ENCODE measurements at places on chromosomes 2 and 18.

- DNase-seq = no peak
These were observed 518.7 kb downstream of the TNS1 start for GRCh38 chr2:217484046-217484445.

- DNase-seq = no peak
These were observed 2.0 kb upstream of the ECEL1 start for GRCh38 chr2:232489516-232490220.

DNA sequence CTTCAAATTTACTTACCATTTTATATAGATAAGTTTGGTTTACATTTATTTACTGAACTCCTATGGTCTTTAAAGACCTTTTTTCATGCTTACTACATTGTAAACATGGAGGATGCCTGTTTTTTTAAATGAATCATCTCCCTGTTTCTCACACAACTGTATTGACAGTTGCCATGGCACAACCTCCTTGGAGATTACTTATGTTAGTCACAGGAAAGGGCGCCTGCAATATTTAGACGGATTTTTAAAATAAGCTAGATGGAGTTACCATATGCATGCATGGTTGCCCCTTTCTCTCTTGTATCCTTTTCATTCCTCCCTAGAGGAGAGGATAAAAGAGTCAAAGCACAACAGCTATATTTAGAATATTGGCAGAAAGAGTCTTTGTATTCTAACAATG is 34.8 kb upstream of the CCDC102B start:
- DNase-seq = no peak

- no peak for DNase-seq
These were observed 114.5 kb downstream of the METTL8 start for GRCh38 chr2:171319164-171319810.

- no peak for DNase-seq
These were observed 113.6 kb upstream of the NXPH2 start for GRCh38 chr2:138893746-138894145.

DNA sequence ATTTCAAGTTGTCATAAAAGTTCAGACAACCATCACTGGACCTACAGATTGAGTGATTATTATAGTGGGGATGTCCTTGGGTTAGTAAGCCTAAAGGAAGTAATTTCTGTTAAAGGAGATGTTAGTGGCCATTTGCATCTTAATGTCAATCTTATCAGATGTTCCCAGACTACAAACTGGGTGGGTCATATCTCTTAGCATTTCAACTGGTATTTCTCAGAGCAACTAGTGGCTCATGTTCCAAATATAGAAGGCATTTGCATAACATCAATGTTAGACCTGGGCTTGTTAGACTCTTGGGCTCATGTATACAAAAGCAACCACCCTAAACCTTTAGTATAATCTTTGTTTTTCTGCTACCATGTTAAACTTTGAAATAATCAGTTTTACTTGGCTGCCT is 17.9 kb downstream of the PLEKHA3 start:
- no peak for DNase-seq

GRCh38 chr2:203689426-203690116 is 16.9 kb upstream of the CD28 start:
- DNase-seq = no peak

- peak; percentile 44 for DNase-seq
These were observed 3.1 kb downstream of the ADAM17 start for GRCh38 chr2:9552219-9553178.

DNA sequence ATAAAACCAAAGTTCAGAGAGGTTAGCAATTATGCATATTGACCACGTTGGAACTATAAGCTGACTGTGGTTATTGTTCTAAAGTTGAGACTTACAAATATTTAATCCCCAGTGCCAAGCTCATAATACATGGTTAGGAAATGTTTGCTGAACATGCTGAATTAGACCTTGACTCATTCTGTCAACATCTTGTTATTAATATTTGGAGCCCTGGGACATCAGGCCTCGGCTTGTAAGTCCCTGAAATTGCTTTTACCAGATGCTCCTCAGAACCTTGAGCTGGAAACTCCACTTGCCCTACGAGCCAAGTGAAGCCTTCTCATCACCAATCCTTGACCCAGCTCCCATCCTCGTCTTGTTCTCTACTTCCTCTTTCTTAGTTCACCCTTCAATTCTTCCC is 21.2 kb downstream of the DYNAP start:
- DNase-seq = no peak

- no peak for DNase-seq
These were observed 96.2 kb upstream of the STK39 start for GRCh38 chr2:168343586-168343985.

- no peak for DNase-seq
These were observed 22.4 kb downstream of the PDCD1 start for GRCh38 chr2:241836292-241836691.

DNA sequence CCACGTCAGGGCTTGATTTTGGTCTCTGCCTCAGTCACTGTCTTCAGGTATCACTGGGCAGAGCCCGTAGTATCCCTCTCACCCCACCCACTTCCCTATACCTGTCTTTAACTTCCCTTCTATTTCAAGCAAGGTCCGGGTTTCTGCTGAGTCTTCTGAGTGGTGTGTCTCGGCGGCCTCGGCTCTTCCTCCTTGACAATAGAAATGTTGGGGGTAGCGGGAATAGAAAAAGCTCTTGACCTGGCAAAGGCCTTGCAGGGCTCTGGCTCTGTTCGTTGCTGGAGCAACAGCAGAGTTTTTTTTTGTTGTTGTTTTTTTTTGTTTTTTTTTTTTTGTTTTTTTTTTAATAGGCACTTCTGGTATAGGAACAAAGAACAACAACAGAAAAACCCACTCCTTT is 16.0 kb upstream of the IGFBP5 start:
- no peak for DNase-seq

GRCh38 chr2:142422769-142423168 is 292.0 kb upstream of the LRP1B start:
- no peak for DNase-seq

GRCh38 chr2:45145073-45145899 is 136.0 kb upstream of the SIX2 start:
- no peak for DNase-seq

GRCh38 chr18:75304678-75305557 is 94.3 kb downstream of the TSHZ1 start:
- DNase-seq = no peak

- DNase-seq = no peak
These were observed 417.9 kb upstream of the GCFC2 start for GRCh38 chr2:76128622-76129021.

GRCh38 chr2:24432735-24433134 is 58.3 kb upstream of the NCOA1 start:
- no peak for DNase-seq

GRCh38 chr2:33607905-33608304 is 8.8 kb upstream of the FAM98A start:
- no peak for DNase-seq

DNA sequence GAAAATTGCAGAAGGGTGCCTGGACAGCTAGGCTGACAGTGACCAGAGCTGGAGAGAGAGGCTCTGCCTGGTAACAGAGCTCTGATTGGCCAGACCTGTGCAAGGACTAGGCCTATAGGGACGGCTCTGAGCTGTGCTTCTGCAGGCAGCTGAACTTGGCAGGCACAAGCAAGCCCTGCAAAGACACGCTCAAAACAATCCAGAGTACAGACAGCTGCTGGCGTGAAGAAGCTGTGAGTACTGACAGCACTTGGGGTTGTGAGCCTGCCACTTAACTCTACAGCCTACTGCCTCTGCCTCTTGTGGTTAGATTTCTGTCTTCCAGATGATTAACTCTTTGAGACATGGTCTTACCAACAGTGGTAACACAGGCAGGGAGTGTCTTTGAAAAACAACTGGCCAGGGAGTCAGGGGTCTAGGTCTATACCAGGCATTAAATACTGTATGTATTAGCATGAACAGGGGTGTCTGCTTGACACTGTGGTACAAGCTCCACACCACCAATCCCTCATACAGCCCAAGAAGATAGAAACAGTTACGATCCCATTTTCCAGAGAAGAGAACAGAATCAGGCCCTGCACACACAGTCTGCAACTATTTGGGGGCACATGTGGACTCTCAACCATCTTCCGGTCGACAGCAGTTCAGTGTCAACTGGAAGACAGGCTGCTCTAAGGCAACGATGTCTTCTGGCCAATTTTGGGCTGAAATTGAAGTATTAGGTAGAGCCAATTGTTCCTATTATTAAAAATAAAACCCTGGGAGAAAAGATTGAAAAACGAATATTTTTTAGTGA is 568.4 kb downstream of the TNS1 start:
- DNase-seq = peak; percentile 90

DNA sequence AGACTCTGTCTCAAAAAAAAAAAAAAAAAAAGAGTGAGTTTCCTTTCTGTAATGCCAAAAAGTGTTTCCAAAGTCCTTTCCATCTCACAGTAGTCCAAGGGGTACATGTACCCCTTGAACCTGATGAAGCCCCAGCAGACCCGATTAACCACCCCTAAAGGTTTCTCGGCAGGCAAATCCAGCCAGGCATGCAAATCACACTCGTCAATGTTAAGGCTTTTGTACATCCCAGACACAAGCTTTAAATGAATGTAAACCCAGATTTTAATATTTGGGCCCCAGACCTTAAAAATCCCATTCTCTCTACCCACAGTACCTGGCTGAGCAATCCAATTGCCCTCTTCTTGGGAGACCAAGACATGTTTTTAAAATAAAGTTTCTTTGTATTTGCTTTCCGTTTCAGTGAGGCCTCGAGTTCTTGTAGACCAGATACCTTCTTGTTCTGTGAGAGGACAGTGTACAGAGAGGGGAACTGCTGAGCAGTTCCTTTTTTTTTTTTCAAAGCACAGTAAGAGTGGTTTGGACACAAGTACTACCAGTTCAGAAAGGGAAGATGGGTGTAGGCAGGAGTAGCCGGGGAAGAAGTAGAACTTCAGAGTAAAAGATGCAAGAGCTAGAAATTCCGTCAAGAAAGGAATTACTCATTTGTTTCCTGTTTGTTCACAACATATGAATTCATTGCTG is at the start of gene NLRC4:
Gene NLRC4 (minus strand): TSS at position 465 of the 684 bp plus-strand sequence. CDS start 8,111 bp downstream, outside the sequence.
- DNase-seq = no peak

DNA sequence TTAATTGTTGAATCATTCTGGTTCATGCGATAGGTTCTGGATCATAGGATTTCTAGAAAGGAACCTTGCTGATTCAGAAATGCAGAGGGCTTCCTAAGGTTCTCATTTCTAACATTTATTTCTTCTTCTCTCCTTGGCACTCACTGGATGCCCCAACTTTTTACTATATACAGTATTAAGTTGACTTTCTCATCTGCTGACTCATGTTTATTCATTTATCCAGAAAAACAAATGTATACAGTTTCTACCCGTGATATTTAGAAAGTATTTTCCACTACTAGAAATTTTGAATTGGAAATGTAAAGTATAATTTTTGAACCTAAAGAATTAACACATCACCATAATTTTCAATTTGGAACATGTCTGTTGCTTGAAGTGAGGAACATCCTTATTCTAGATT is 32.2 kb upstream of the OTX1 start:
- DNase-seq = no peak

- no peak for DNase-seq
These were observed at the start of gene PAX8 for GRCh38 chr2:113278742-113279139. PAX8 (minus strand) TSS chr2:113278921; CDS start chr2:113278394, 527 bp downstream.

- no peak for DNase-seq
These were observed 212.8 kb downstream of the BCL2 start for GRCh38 chr18:63106727-63107126.

GRCh38 chr18:68665628-68666027 is 49.3 kb downstream of the TMX3 start:
- DNase-seq = no peak

GRCh38 chr2:44944102-44944951 is 2.8 kb downstream of the SIX3 start:
- no peak for DNase-seq

DNA sequence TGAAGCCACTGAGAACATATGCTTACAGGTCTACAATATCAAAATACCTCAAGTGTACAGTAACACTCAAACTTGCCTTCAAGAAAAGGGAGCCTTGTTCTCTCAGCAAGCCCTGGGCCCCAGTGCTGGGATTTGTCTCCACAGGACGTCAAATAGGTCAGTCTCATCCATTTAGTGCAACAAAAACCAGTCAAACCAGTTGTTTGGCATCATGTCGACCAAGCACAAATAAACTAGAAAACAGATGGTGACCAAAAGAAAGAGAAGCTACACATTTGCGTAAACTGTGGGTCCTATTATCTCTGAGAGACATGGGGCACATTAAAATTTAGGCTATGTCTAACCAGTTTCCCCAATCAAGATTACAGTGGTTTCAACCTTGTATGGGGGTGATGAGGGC is 182.6 kb upstream of the PKDCC start:
- no peak for DNase-seq

- no peak for DNase-seq
These were observed 376.2 kb downstream of the ZNF521 start for GRCh38 chr18:24975496-24976372.

- no peak for DNase-seq
These were observed 77.8 kb downstream of the NCKAP5 start for GRCh38 chr2:133490411-133490980.

DNA sequence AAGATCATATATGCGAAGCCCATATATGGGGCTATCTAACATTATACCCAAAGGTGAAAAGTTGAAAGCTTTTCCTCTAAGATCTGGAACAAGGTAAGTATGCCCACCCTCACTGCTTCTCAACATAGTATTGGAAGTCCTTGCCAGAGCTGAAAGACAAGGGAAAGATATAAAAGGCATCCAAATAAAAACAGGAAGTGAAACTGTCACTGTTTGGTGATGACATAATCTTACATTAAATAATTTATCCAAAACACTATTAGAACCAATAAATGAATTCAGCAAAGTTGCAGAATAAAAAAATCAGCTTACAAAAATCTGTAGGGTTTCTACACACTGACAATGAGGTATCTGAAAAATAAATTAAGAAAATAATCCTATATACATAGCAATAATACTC is 205.8 kb downstream of the INSIG2 start:
- DNase-seq = no peak

DNA sequence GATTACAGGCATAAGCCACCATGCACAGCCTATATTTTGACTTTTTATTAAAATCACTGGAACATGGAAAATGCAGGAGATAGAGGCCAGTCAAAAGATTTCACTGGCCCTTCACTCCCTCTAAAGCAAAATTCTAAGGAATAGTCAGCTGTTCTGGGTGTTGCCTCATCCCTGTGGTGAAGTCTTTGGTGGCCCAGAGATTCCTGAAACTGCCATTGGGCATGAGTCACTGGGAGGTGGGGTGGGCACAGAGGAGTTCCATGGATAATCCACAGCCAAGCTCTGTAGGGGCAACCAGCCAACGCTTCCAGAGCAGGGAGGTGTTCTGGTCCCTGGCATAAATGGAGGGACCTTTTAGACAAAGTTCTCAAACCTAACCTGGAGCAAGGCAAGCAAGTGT is 89.7 kb upstream of the TTC39C start:
- DNase-seq = no peak

DNA sequence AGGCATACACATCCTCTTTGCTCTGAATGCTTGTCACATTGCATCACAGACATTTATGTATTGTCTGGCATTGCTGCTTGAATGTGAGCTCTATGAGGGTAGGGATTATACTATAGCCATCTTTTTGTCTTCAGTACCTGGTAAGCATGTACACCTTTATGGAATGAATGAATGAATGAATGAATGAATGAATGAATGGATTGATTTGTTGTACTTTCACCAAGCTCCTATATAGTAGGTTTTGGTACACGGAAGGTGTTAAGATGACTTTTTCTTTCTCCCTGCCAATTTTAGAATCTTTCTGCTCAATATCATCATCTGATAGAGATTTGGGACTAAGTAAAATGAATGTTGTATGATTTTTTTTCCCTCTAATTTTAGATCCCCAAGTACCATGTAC is 13.5 kb downstream of the LTBP1 start:
- no peak for DNase-seq

GRCh38 chr2:7427293-7428060 is 510.3 kb downstream of the RNF144A start:
- DNase-seq = peak; percentile 16

Data from AG09319 (cell line).